ENCODE measurements at places on chromosomes 5 and 9.
A peak's percentile ranks its signal among the peaks of the same experiment; 100 is the strongest.

- no peak for ATAC-seq
These were observed 403.1 kb upstream of the ZNF608 start for GRCh38 chr5:125149527-125149926.

GRCh38 chr5:2511706-2512105, 239.8 kb downstream of the IRX2 start:
- no peak for ATAC-seq

DNA sequence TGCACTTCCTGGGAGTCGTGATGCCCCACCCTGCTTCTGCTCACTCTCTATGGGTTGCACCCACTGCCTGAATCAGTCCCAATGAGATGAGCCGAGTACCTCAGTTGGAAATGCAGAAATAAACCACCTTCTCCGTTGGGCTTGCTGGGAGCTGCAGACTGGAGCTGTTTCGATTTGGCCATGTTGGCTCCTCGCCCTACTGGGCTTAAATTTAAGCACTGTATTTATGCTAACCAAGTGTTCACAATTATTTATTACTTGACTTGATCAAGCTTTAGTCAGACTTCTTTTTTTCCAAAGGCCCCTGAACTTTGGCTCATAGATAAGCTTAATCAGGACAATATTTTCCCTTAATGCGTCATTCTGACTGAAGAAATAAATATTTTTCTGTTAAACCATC, 1072.4 kb upstream of the CDH9 start:
- no peak for ATAC-seq

- ATAC-seq = no peak
These were observed 224.5 kb downstream of the DOCK8 start for GRCh38 chr9:438961-439768.

DNA sequence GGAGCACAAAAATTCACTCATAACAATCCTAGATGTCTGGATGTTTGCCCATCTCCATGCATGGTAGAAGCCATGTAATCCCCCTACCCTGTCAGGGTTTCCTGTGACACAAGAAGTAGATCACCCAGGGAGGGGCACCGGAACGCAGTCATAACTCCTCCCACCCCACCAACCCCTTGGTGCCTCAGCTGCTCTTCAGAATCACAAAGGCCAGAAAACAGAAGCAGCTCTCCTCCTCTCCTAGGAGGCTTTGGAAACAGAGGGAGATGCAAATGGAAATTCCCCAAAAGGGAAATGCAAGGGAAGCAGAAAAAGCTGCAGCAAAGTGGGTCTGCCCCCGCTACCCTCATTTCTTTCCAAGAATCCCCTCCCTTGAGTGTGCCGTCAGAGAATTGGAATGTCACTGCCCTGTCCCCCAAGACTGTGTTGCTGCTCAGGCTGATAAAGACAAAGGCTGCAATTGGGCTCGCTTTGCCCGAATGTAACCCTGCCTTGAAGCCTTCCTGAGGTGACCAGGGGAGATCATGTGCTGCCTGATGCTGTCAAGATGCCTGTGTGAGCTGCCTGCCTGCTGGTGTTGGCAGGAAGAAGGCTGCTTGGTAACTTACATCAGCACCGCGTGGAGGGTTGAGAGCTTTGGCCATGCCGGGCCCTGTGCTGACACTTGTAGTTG, 65.5 kb upstream of the ABCA1 start:
- ATAC-seq = peak; percentile 22

DNA sequence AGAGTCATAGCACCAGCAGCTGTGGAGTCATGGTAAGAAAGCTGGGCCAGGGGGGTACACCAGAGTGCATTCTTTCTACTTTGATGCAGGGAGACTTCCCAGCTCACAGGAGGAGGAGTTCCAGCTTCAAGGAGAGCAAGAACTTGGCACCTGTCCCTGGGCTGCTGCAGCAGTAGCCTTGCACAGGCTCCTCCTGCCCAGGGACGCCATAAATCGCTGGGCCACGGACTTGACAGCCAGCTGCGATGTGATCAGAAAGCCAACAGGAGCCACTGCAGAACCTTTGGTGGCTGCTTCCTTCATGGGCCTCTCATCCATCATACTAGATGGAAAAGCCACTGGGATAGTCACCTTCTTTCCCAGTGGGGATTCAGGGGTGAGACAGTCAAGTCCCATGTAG, 234.7 kb downstream of the NMUR2 start:
- no peak for ATAC-seq

- no peak for ATAC-seq
These were observed 233.0 kb upstream of the RPS23 start for GRCh38 chr5:82511134-82511533.
